ENCODE measurements at places on chromosomes 1 and 21.

GRCh38 chr1:80056179-80056578, 1049.6 kb upstream of the ADGRL4 start:
- no peaks in the 10 kb centered on the region for H3K27me3 ChIP-seq
- no peak overlapping the region for H3K4me3 ChIP-seq
- DNase-seq = no peak
- H3K36me3 ChIP-seq = no peaks in the 10 kb centered on the region
- H3K27ac ChIP-seq = no peak overlapping the region

GRCh38 chr1:169694304-169695075, 16.9 kb downstream of the SELL start:
- DNase-seq = peak; percentile 72
- H3K4me3 ChIP-seq = peak overlapping the region; percentile 27
- peak overlapping the region; percentile 87 for H3K27ac ChIP-seq
- H3K27me3 ChIP-seq = no peaks in the 10 kb centered on the region
- peaks cover 80% of the 10 kb centered on the region for H3K36me3 ChIP-seq
- peaks cover 94% of the 10 kb centered on the region for H3K4me1 ChIP-seq

- H3K27me3 ChIP-seq = peaks cover 17% of the 10 kb centered on the region
- H3K27ac ChIP-seq = no peak overlapping the region
- no peaks in the 10 kb centered on the region for H3K36me3 ChIP-seq
- DNase-seq = no peak
These were observed 274.0 kb upstream of the KIAA0040 start for GRCh38 chr1:175466556-175466955.

DNA sequence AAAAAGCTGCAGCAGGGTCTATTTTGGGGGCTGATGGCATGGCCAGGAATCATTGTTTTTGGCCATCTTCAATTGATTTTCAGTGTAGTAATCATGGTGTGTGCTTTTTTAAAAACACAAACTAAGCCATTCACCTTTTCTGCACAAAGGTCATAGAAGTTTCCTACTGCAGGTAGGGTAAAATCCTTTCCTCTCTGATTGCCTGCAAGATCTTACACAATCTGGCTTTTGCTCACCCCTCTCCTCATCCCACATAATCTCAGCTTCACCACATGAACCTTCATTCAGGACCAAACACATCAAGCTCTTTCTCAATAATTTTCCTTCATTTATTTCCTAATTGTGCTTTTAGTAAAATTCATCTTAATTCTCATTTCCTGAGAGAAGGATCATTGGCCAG, 38.3 kb upstream of the GBP5 start:
- H3K27ac ChIP-seq = peak overlapping the region; percentile 93
- no peaks in the 10 kb centered on the region for H3K27me3 ChIP-seq
- H3K36me3 ChIP-seq = peaks cover 61% of the 10 kb centered on the region
- peaks cover 54% of the 10 kb centered on the region for H3K4me1 ChIP-seq

- DNase-seq = peak; percentile 33
- no peaks in the 10 kb centered on the region for H3K27me3 ChIP-seq
- H3K36me3 ChIP-seq = peaks cover 11% of the 10 kb centered on the region
- H3K27ac ChIP-seq = no peak overlapping the region
These were observed 11.6 kb downstream of the PEF1 start for GRCh38 chr1:31633117-31633516.

GRCh38 chr1:186465946-186466345, 5.0 kb upstream of the PDC start:
- peaks cover 11% of the 10 kb centered on the region for H3K27me3 ChIP-seq
- DNase-seq = no peak
- no peaks in the 10 kb centered on the region for H3K4me1 ChIP-seq
- no peak overlapping the region for H3K4me3 ChIP-seq
- H3K36me3 ChIP-seq = no peaks in the 10 kb centered on the region

DNA sequence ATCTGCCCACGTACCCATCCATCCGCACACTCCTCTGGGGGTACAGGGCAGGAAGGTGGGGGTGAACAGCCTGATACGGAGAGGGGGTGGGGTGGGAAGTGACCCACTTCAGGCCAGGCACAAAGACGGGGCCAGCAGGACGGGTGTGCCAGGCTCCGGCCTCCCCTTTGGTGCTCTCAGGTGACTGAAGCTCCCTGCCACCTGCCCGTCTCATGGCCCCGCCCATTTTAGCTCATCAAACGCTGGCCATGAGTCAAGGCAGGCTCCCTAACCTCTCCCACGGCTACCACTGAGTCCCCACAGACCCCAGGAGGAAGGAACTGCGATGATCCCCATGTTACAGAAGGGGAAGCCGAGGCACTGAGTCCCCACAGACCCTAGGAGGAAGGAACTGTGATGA, 109.6 kb downstream of the CRYAA start:
- H3K36me3 ChIP-seq = no peaks in the 10 kb centered on the region
- H3K4me1 ChIP-seq = no peaks in the 10 kb centered on the region
- DNase-seq = no peak
- H3K27me3 ChIP-seq = peaks cover 18% of the 10 kb centered on the region

DNA sequence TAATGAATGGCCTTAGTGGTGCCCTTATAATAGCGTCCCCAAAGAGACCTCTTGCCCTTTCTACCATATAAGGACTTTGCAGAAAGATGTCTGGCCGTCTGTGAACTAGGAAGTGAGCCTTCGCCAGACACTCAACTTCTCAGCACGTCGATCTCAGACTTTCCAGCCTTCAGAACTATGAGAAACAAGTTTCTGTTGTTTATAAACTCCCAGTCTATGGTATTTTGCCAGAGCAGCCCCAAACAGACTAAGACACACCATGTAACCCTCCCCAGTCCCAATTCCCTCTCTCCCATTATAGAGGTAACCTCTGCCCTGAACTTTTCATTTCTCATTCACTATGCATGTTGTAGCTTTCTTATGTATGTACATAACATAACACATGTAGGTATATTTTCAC, 55.7 kb downstream of the NID1 start:
- peaks cover 2% of the 10 kb centered on the region for H3K27me3 ChIP-seq
- H3K4me1 ChIP-seq = peaks cover under 1% of the 10 kb centered on the region
- no peak overlapping the region for H3K27ac ChIP-seq
- H3K4me3 ChIP-seq = no peak overlapping the region

- H3K27ac ChIP-seq = no peak within 1 kb of the TSS
- peak within 1 kb of the TSS; percentile 68 for H3K4me3 ChIP-seq
- peak; percentile 71 for DNase-seq
- H3K36me3 ChIP-seq = no peaks in the 10 kb centered on the region
These were observed at the start of gene RAB3B for GRCh38 chr1:51990478-51990965. TSS of gene RAB3B (minus strand) at chr1:51990700. CDS start at chr1:51977117, 13,583 bp downstream.

GRCh38 chr1:248288391-248288790, 10.6 kb upstream of the OR2T33 start:
- no peak for DNase-seq
- H3K36me3 ChIP-seq = no peaks in the 10 kb centered on the region
- no peaks in the 10 kb centered on the region for H3K27me3 ChIP-seq

DNA sequence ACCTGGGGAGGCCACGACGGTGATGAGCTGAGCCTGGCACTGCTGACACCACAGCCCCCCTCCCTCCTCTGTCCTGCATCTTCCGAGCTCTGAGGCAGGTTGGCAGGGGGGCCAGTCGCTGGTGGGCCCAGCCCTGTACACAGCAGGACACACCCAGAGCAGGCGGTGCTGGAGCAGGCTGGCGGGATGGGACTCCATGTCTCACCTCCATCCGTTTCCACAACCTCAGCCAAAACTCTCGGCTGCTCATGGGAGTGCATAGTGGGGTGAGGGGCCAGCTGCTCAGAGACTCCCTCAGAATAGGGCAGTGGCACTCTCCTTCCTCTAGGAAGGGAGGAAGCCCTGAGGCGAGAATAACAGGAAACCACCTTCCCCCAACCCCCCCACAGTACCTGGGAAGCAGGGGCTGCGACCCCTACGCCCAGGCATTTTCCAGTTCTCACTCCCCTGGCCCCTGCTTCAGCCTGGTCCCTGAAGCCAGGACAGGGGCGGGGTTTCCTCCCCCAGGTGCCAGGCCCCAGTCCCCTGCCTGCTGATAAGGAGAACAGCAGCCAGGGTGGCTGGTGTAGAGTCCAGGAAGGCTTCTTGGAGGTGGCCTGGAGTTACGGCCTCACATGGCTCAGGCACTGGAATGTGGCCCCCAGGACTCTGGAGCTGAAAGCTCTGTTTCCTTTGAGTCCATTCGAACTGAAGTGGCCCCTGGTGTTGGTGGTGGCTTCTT, 3.2 kb upstream of the IBA57 start:
- no peaks in the 10 kb centered on the region for H3K36me3 ChIP-seq
- no peak overlapping the region for H3K4me3 ChIP-seq
- DNase-seq = no peak

GRCh38 chr21:46516068-46516467, 57.4 kb downstream of the DIP2A start:
- H3K36me3 ChIP-seq = peaks cover 59% of the 10 kb centered on the region
- peaks cover 14% of the 10 kb centered on the region for H3K4me1 ChIP-seq
- H3K4me3 ChIP-seq = no peak overlapping the region

DNA sequence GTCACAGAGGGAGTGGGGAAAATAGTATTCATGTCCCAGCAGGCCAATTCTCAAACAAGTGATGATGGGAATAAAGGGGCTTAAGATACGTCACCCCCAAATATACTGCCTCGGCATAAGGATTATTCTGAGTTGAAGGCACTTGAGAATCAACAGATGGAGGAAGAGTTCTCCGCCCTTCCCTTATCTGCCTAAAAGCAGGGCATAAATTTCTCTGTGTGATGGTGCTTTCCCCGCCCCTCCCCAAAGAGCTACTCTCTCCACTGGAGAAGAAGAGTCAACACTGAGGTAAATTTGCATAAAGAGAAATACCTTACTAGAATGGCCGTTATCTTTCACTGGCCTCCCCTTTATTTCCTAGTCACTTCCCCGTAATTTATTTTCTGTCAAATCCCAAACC, 18.7 kb downstream of the BECN2 start:
- no peak overlapping the region for H3K4me3 ChIP-seq
- no peak overlapping the region for H3K27ac ChIP-seq
- no peaks in the 10 kb centered on the region for H3K27me3 ChIP-seq

Measured in activated CD8-positive, alpha-beta T cell treated with anti-CD3 and anti-CD28 coated beads, Interleukin-2, amount 10 ng/mL, durations not matched to agents 7 days and 5 days (primary cell).